ENCODE measurements at places on chromosomes 7 and 10.

DNA sequence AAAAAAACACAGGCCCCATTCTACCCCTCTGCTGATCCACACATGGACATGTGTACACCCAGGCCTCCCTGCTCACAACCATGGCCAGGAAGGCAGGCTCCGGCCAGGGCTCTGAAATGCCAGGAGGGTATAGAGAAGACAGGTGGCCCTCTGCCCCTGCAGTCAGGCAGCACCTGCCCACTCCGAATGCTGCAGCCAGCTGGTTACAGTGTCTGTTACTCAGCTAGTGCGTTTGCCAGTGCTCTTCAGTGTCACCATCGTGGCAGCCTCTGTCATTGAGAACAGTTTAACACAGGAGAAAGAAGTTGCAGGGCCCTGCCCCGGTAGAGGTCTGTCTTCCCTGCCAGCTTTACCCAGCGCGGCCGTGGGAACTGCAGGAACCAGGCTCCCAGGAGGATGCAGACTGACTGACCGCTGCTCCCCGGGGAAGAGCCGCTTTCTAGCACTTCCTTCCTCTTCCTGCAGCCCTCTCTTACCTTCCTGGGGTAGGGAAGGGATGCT is 128.8 kb upstream of the FAM20C start:
- DNase-seq: no peak

- DNase-seq: no peak
These were observed 37.3 kb downstream of the ZCCHC24 start for GRCh38 chr10:79407811-79408795.

- no peak for DNase-seq
These were observed 216.1 kb downstream of the TWIST1 start for GRCh38 chr7:18901351-18901750.

GRCh38 chr7:55156919-55157763 is 138.3 kb downstream of the EGFR start:
- DNase-seq: no peak

DNA sequence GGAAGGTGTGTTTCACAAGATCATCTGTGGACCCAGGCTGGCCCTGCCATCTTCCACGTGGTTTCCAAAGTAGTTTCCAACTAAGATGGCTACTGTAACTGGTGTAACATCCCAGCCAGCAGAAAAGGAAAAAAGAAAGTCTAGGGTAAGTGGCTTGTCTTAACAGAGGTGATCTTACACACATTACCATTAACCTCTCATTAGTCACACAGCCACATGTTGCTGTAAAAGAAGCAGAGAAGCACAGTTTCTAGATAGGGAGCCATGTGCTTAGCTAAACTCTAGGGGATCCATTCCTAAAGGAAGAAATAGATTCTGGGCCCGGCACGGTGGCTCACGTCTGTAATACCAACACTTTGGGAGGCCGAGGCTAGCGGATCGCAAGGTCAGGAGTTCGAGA is 54.3 kb downstream of the ZNF438 start:
- no peak for DNase-seq

- no peak for DNase-seq
These were observed 9.3 kb downstream of the ZNF316 start for GRCh38 chr7:6646465-6646864.

- no peak for DNase-seq
These were observed 84.8 kb downstream of the FOXL3 start for GRCh38 chr7:374706-375311.

GRCh38 chr10:104937567-104937966 is 296.5 kb downstream of the SORCS3 start:
- no peak for DNase-seq

DNA sequence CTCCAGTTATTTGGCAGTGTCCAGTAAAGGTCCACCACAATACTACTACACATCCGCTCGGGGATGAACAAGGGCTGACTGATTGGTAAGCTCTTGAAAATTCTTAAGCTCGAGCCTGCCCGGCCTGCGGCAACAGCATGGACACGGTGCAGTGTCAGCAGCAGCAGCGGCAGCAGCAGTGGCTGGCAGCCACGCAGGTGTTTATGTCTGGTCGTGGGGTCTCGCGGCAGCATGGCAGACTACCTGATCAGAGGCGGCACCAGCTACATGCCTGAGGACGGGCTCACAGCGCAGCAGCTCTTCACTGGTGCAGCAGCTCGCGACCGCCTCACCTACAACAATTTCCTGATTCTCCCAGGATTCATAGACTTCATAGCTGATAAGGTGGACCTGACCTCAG is 19.6 kb upstream of the TRIM24 start:
- no peak for DNase-seq

- DNase-seq: no peak
These were observed 739 bp upstream of the CCDC186 start for GRCh38 chr10:114174695-114175188.

DNA sequence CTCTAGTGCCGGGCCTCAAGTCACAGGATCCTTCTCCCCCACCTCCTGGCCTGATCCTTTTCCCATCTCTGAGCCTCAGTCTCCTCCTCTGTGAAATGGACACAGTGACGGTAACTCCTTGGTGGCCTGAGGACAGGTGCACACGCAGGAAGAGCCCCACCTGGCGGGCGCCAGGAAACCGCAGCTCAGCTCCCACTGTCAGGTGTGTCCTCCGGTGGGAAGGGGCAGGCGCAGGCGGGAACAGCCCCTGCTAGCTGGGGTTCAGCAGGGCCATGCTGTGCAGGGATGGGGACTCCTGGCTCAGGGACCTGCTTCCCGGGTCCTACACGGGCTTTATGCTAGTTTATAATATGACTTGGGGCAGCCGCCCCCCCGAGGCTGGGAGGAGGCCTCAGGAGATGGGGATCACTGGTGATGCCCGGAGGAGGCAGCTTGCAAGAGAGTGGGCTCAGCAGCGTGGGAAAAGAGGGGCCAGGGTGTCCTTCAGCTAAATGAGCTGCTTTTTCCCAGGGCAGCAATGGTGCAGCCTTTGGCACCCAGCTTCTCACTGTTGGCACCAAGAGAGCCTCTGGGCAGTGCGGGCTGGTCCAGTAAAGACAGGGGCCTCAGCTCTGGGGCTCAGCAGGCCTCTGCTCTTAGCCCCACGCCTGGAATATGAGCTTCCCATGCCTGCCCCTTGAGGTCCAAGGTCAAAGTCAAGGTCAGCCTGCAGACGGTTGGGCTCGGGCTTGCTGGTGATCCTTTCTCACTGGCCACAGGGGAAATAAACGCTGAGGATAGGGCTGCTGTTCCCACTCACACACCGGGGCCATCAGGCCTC is 68.0 kb upstream of the FAM20C start:
- no peak for DNase-seq

DNA sequence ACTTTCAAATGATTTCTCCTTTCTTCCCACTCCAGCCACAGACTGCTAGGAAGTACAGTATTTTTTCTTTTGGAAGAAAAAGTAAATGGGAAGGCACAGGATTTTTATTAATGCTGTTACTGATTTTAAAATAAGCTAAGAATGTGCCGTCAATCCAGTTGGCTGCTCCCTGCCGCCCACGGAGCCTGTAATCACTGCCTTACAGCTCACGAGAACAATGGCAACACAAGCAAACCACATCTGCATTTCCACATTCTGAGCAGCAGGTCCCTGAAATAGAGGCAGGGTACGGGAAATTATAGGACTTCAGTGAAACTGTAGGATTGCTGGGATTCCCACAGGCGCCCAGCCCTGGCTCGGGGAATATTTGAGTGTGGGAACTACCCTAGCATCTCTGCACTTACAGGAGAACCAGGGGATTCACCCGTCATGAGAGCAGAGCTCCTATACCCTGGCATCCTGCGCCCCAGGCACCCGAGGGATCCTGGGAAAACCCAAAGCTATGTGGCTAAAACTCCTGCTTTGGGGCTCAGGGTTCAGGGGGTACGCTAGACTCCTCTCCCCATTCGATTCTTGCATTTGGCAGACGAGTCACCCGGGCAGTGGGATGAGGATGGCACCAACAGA is 72.9 kb upstream of the TNS3 start:
- DNase-seq: no peak

DNA sequence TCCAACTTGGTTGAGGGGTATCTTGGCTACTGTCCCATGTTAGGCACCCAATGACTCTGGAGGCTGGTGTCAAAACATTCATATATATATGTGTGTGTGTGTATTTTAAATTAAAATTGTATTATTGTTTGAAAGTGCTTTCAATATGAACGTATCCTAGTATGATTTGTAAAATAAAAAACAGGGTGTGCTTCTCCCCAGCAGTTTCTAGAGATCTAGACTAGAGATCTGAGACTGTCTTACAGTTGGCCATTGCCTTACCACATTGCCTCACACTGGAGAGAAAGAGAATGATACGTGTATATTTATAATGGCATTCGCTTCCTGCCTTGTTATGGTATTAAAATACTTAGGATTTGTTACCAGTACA is 1.2 kb downstream of the BAG3 start:
- peak; percentile 37 for DNase-seq

- DNase-seq: no peak
These were observed 142.1 kb downstream of the CDK14 start for GRCh38 chr7:90738249-90738648.

DNA sequence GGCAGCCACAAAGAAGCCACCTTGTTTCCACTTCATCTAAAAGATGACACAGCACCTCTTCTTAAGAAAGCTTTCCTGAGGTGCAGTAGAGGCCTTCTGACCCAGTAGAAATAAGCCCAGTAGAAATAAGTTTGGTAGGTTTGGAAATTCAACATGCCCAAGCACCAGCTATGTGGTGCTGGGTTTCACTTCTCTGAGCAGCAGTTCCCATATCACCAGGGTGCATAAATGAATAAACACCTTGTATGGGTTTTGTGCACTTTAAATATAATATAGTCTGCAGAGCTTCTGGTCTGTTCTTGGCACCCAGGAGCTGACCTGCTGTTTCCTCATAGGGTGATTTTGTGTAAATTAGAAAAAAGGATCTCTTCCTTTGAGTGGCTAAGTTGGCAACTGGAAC is 492.4 kb upstream of the SORCS1 start:
- DNase-seq: peak; percentile 2

DNA sequence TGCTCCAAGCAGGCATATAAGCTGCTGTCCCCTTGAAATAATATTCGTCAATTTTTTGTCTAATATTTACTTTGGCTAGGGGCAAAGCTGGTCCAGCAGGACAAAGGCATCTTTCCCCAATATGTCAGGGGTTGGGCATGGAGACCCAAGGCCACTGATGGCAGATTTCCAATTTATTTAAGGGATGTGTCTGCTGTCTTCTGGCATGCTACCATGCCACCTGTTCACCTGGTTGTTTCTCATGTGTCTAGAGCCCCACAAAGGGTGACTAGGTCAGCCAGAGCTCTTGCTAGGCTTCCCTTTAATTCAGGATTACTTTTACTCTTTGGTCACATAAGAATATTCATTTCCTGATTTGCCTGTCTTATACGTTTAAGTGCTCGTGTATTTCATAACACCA is 22.1 kb upstream of the SYPL1 start:
- no peak for DNase-seq

DNA sequence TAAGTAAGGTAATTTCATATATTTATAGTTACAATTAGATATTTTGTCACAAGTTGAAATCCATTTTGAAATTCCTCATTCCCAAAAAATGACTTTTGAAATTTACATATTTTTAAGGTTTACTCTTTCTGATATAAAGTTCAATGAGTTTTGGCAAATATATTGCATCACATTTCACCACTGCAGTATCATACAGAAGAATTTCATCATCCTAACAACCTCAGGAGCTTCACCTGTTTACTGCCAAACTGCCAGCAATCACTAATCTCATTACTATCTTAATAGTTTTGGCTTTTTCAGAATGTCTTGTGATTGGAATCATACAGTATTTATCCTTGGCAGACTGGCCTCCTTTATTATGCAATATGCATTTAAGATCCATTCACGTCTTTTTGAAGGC is 1578.9 kb downstream of the REEP3 start:
- no peak for DNase-seq

DNA sequence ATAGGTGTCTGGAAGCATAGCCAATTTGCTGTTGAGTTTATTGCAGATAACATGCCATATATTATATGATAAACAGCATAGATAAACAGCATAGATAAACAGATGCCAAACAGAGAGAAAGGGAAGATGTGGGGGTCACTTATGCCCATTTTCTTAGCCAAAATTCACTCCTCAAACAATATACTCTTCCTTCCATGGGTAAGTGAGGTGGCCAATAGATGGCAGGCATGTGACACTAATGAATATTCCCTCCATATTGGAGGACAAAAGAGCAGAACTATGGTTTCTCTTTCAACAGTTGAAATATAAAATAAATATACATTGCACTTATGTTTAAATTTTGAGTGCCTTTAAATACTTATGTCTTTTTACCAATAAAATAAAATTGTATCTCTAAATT is 1212.8 kb downstream of the REEP3 start:
- no peak for DNase-seq

- DNase-seq: no peak
These were observed 499.4 kb downstream of the RPS24 start for GRCh38 chr10:78533098-78533497.

GRCh38 chr7:12092499-12093130 is 118.5 kb upstream of the TMEM106B start:
- DNase-seq: no peak

DNA sequence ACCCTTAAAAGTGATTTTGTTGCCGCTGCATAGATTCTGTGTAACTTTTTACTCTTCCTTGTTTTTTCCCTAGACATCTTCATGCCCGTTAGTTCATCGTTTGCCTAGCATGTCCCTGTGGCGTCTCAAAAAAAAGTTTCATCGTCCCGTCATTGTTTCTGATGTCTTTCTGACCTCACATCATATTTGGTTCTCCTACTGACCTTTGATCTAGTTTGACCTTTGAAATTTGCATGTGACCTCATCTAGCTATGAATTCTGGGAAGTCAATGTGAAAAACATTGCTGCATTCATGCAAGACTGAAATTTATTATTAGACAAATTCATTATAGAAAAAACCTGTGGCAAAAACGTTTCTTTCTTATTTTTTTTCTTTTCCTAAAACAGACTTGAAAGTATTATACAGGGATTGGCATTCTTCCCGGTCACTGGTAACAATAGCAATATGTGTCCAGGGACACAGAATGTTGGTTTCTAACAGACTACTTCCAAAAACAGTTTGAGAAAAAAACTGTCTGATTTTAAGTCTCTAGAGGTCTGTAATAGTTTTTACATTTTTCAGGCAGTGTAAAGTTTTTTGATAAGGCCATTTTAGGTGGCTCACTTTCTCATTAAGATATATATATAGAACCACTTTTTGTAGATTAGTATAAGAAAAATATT is 280.9 kb downstream of the USP6NL start:
- no peak for DNase-seq

GRCh38 chr7:94111009-94111408 is 106.9 kb upstream of the BET1 start:
- DNase-seq: no peak

DNA sequence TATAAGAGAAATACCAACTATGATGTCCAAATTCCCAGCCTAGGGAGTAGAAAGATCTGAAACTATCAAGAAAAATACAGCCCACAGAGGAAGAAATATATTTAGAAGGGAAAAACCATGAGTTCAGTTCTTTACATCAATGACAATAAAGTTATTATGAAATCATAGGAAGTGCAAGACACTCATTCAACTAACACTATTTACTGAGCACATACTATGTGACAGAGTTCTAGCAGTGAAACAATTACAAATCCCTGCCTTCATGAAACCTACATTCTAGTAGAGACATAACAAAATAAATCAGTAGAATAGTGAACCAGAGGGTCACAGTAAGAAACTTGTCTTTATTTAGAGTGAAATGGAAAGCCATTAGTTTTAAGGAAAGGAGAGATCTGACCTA is 2.1 kb downstream of the NDUFA5 start:
- DNase-seq: no peak

All from germinal center (tissue), 1 donor.